CD8-positive, alpha-beta memory T cell (primary cell): ENCODE measurements at places on chromosomes 3 and 15. TPM values are rescaled to one million over a fixed set of nuclear protein-coding genes. Genes with fewer than 3 reads are reported as not detected.

DNA sequence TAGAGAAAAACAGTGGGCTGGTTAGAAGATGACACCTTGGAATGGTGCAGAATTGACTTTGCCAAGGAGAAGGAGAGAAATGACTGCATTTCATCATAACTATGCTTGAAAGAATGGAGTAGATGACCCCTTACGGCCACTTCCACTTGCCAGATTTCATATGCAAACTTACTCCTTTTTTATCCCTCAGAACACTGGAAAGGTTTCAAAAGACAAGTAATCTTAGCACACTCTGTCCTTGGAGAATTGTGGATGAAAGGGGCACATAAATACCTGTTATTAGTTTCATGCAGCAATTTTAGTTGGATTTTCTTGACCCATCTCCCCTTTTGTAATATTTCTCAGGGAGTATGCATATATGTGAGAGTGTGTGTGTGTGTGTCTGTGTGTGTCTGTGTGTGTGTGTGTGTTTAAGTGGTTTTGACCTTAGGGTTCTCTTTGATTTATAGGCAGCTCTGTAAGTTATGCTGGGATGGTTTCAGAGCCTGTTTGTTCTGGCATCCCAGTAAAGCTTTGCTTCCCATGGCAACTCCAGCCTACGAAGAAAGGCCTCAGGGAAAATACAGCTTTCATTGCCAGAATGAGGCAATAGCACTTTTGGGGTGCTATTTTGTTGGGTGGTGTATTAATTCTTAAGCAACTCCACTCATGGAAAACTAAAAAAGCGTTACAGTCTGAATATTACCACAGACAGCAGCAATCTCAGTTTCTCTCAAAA lies 122.2 kb upstream of the TP63 start:
- no peaks in the 10 kb centered on the region for H3K27me3 ChIP-seq
- H3K4me1 ChIP-seq = no peaks in the 10 kb centered on the region
- no peaks in the 10 kb centered on the region for H3K36me3 ChIP-seq
- no peak for DNase-seq

DNA sequence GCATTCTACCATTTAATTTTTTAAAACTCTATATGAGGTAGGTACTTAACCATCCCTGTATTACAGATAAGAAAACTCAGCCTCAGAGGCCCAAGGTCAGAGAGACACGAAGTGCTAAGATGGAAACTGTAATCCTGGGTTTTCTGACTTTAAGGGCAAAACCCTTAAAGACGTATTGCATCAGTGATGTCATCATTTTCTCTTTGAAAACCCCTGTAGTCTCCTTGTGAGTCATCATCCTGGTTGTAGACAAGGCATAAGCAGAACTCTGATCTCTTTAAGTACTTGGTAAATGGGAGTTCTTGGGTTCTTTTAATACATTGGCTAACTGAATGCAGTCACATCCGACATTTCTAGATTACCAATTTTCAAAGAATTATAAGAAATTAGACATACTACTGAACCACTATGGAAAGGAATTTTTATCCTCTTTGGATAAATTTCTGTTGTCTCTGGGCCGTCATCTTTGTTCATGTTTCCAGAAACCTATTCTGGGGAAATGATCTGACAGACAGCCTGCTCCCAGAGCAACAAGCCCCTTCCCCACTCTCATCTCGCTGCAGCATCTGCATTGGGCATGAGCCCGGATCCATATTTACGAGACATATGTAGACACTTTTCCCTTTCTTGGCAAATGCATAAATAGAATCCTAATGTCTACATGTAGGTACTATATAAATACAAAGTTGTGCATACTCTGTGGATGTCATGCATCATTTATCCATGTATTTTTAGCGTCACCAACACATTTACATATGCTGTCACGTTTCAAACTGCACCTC lies 48.7 kb upstream of the MDFIC2 start:
- no peak for DNase-seq
- no peaks in the 10 kb centered on the region for H3K27me3 ChIP-seq
- no peaks in the 10 kb centered on the region for H3K36me3 ChIP-seq
- no peak overlapping the region for H3K4me3 ChIP-seq
- no peaks in the 10 kb centered on the region for H3K4me1 ChIP-seq
- no peak overlapping the region for H3K27ac ChIP-seq

LIPC gene
- total RNA-seq = 0.28 TPM

- no peak overlapping the region for H3K27ac ChIP-seq
- H3K36me3 ChIP-seq = no peaks in the 10 kb centered on the region
Observed at GRCh38 chr3:100941041-100941440, 52.2 kb downstream of the ABI3BP start.

HOMER2 gene
- total RNA-seq = 13.6 TPM

DNA sequence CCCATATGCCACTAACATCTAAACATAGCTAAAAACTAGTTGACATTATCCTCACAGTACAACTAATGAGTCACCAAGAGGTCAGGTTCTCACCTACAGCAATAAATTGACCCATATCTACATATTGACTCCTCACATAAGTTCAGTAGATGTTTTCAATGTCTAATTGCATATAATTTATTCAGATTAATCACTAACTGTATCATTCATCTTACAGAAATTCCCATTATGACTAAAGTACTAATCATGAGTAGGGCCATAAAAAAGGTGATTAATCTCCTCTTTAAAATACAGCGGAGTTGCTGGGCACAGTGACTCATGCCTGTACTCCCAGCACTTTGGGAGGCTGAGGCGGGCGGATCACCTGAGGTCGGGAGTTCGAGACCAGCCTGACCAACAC lies 82.4 kb upstream of the ST3GAL6 start:
- H3K27ac ChIP-seq = no peak overlapping the region
- no peaks in the 10 kb centered on the region for H3K4me1 ChIP-seq
- no peaks in the 10 kb centered on the region for H3K36me3 ChIP-seq
- no peaks in the 10 kb centered on the region for H3K27me3 ChIP-seq

- no peak overlapping the region for H3K4me3 ChIP-seq
- DNase-seq = no peak
- H3K36me3 ChIP-seq = no peaks in the 10 kb centered on the region
Observed at GRCh38 chr3:54685213-54685612, 242.6 kb downstream of the LRTM1 start.
